Thoracic aorta (tissue), 2 donors: ENCODE measurements at places on chromosomes 13 and 19. TPM values are rescaled to one million over a fixed set of nuclear protein-coding genes. Genes with fewer than 3 reads are reported as not detected.

Gene FBXO17
- 29.6 TPM for total RNA-seq

Gene ICAM1
- 160 TPM for total RNA-seq

Gene ZNF540
- total RNA-seq = 18.3 TPM

Gene SUCLA2
- 34.8 TPM for total RNA-seq

GRCh38 chr13:111043575-111043982 lies 71.5 kb upstream of the ARHGEF7 start:
- no peak for DNase-seq

DNA sequence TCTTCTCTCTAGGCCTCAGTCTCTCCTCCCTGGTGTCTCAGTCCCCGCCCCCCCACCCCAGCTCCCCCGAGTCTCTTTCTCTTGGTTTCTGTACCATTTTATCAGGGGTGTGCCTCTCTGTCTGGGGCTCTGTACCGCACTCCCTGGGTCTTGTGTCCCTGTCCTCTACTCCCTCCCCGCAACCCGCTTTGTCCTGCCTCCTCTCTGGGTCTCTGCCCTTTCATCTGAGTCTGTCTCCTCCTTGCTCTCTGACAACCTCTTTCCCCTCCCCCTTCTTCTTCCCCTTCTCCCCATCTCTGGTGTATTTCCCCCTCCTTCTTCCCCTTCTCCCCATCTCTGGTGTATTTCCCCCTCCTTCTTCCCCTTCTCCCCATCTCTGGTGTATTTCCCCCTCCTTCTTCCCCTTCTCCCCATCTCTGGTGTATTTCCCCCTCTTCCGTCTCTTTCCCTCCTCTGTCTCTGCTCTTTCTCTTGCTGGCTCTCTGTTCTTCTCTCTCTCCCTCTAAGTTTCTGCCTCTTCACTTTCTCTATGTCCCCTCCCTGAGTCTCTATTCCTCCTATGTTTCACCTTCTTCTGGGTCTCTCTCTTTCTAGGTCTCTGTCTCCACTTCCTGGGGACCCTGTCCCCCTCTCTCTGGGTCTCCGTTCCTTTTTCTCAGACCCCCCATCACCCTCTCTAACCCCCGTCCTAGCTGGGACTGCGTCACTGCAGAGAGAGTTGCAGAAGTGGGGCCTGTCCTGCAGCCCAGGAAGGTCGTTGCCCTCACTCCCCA lies 2.2 kb upstream of the KCNC3 start:
- no peak for DNase-seq

GRCh38 chr19:18090545-18091216 lies 3.9 kb upstream of the IL12RB1 start:
- no peak for DNase-seq

GRCh38 chr13:29497137-29497654 lies 98.3 kb downstream of the SLC7A1 start:
- no peak for DNase-seq

- no peak for DNase-seq
These were observed 19.7 kb upstream of the POP4 start for GRCh38 chr19:29586401-29586800.

DNA sequence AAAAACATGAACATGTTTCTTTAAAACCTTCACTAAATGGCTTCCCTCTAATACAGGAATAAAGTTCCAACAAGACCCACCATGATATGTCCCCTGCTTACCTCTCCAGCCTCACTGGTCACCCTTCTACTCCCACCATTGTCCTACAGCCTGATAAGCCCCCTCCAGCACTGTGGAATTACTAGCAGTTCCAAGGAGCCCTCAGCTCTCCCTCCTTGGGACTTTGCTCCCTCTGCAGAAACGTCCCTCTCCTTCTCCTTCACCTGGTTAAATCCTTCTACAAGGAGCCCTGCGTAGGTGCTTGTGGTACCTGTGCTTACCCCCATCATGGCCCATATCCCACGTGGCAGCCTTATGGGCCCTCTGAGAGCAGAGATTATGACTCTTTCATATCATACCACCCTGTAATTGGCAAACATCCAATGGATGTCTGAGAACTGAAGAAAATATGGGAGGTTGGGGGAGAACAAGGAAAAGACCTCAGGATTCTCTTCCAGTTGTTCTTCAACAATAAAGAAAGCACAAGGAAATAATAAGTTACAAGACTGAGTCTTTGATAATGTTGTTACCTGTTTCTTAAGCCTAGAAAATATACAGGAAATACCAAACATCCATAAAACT lies 26.1 kb upstream of the DOCK9 start:
- no peak for DNase-seq
